ENCODE measurements at places on chromosomes 2 and 18. TPM values are rescaled to one million over a fixed set of nuclear protein-coding genes. Genes with fewer than 3 reads are reported as not detected.

DNA sequence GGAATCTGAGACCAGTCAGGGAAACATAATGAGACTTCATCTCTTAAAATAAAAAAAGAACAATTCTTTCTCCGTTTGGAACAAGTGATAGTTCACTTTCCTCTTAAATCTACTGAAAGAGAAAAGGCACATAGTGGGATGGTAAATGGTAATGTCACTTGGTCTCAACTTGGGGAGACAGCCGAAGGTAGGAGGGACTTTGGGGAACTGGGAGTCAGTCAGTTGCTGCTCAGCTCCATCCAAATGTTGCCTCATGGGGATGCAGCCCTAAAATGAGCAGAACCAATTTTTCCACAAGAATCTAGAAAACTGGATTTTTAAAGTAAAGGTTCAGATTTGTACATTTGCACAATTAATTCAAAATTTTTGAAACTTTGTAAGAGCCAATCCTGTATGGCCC, 19.2 kb downstream of the RASGRP3 start:
- DNase-seq, result no peak

DNA sequence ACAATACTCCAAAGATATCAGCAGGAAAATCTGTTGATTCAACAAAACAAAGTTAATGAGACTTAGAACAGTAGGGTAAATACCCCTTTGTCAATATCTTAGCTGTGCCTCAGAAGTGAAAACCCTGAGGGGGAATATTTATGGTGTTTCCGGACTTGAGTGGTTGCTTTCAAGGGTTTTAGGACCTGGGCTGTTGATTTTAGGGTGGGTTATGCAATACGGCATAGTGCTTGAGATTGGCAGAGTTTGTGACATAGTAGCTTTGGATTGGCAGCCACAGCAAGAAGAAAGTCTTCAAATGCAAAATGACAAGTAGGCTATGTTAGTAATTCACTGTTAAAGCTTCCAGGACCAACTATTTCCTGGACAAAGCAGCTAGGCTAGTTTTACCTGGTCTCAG, 826.3 kb upstream of the CDH2 start:
- DNase-seq, result peak; percentile 29

- DNase-seq, result no peak
These were observed 66.4 kb upstream of the EPAS1 start for GRCh38 chr2:46230677-46231425.

- DNase-seq, result peak; percentile 42
These were observed 115.6 kb upstream of the AGAP1 start for GRCh38 chr2:235378246-235378645.

GRCh38 chr2:43766006-43766405, 7.8 kb upstream of the DYNC2LI1 start:
- peak; percentile 72 for DNase-seq

GRCh38 chr18:12911929-12912703, 28.1 kb upstream of the PTPN2 start:
- DNase-seq, result no peak

DNA sequence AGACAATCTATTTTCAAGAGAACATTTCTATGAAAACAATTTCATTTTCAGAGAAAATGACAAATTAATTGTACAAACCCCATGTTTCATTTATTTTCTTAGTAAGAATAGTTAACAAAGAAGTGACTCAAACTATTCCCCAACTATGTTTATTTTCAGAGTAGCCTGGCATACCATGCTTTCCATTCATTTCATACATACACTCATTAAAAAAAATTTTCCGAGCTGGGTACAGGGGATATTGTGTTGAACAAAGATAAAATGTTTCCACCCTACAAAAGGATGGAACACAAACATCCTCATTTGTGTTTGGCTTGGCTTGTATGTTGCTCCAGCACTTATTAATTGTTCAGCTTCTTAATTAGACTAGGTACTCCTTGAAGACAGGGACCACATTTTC, 331.4 kb downstream of the EXOC6B start:
- DNase-seq, result no peak

Gene ALPP
- total RNA-seq, result not detected

Measured in bronchial epithelial cell (primary cell).